ENCODE measurements at places on chromosomes 6 and 20.
A peak's percentile ranks its signal among the peaks of the same experiment; 100 is the strongest.

DNA sequence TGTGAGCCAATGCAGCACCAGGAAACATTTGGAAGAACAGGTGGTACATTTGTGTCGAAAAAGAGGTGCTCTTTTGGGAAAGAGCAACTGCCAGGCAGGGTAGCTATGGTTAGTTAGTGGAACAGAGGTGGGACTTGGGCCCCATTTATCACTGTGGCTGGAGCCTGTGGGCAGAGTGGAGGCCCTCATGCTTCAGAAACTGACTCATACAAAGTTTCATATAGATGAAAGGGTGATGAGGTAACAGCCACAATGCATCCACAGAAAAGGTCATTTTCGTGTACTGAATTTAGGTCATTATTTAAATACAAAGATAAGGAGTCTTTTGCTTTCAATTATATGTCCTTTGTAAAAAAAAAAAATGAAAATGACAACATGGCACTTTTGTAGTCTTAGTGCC lies 76.4 kb upstream of the HS3ST5 start:
- H3K27me3 ChIP-seq = no peaks in the 10 kb centered on the region
- no peak overlapping the region for H3K27ac ChIP-seq
- H3K4me1 ChIP-seq = no peaks in the 10 kb centered on the region
- DNase-seq = no peak
- H3K4me3 ChIP-seq = no peak overlapping the region

- no peak overlapping the region for H3K27ac ChIP-seq
- DNase-seq = no peak
- H3K4me1 ChIP-seq = no peaks in the 10 kb centered on the region
- no peak overlapping the region for H3K4me3 ChIP-seq
- no peaks in the 10 kb centered on the region for H3K27me3 ChIP-seq
These were observed 353.2 kb downstream of the SAMD5 start for GRCh38 chr6:147861696-147862095.

GRCh38 chr6:133761706-133762105 lies 127.2 kb upstream of the TCF21 start:
- no peaks in the 10 kb centered on the region for H3K36me3 ChIP-seq
- H3K4me3 ChIP-seq = no peak overlapping the region
- no peaks in the 10 kb centered on the region for H3K27me3 ChIP-seq
- no peaks in the 10 kb centered on the region for H3K4me1 ChIP-seq
- no peak overlapping the region for H3K27ac ChIP-seq

DNA sequence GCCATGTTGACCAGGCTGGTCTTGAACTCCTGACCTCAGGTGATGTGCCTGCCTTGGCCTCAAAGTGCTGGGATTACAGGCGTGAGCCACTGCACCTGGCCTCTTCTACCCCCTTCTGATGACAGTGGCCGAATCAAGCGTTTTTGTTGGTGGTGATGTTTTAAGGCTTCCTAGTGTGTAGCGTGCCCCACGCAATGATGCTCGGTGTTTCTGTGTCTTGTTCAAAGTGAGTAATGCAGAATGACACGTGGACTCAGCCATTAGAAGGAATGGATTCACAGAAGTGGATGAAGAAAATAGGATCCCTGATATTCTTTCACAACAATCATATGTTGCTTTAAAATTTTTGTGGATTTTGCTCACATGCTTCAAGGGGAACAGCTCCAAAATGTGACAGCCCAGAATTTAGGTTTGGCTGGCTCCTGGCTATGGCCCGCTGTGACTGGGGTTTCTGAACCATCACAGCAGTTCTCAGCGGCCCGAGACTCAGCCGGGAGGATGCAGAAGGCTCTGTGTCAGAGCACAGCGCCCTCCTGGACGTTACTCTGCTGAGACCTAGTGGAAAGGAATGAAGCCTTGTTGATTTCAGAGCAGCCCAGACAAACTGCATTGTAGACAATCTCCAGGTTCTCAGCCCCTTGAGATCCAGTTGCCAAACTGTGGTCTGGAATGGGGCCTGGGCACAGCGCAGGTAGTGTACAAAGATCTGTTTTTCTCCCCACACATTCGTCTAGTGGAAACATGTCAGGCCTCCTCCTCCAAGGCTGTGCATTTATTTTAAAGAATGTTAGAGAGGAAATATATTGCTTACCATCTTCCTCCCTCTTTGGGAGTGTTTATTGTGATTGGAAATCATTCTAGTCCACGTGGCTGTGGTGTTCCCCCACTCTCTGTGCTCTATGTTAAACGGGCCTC lies 57.6 kb upstream of the TIAM2 start:
- H3K4me3 ChIP-seq = no peak overlapping the region
- no peaks in the 10 kb centered on the region for H3K27me3 ChIP-seq
- no peaks in the 10 kb centered on the region for H3K36me3 ChIP-seq
- no peak for DNase-seq

GRCh38 chr20:17653835-17654648 lies 28.0 kb downstream of the RRBP1 start:
- H3K4me1 ChIP-seq = no peaks in the 10 kb centered on the region
- no peaks in the 10 kb centered on the region for H3K36me3 ChIP-seq
- no peak overlapping the region for H3K27ac ChIP-seq
- no peaks in the 10 kb centered on the region for H3K27me3 ChIP-seq
- H3K4me3 ChIP-seq = no peak overlapping the region
- no peak for DNase-seq

GRCh38 chr6:3266170-3266569 lies 7.4 kb downstream of the PSMG4 start:
- no peaks in the 10 kb centered on the region for H3K27me3 ChIP-seq
- no peak overlapping the region for H3K4me3 ChIP-seq
- DNase-seq = no peak
- no peak overlapping the region for H3K27ac ChIP-seq
- H3K36me3 ChIP-seq = peaks cover 9% of the 10 kb centered on the region

DNA sequence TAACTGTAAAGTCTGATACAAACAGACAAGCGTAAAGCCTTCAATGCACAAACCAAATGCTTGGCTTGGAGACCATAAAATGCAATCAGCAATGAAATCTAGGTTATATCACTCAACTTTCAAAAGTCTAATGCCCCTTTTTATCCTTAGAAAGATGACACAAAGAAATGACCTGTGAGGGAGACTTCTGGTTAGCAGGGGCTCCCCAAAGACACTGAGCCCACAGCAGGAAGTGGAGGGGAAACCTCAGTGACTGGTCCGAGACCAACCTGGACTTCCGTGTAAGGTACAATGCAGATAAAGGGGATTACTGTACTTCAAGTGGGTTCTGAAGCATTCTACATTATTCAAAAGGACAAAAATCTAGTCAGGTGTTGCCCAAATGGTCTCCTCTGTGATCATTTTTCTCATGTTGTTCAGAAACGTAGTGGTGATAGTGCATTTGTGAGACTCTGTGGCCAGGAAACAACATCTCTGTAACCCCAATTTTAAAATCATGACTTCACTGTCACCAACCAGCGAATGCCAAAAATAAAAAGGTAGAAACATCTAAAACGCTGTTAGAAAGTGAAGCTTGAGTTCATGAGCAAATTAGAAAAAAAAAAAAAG lies 88.2 kb downstream of the HIVEP2 start:
- H3K36me3 ChIP-seq = no peaks in the 10 kb centered on the region
- H3K4me3 ChIP-seq = no peak overlapping the region
- no peaks in the 10 kb centered on the region for H3K27me3 ChIP-seq
- DNase-seq = no peak

- H3K27me3 ChIP-seq = no peaks in the 10 kb centered on the region
- no peak overlapping the region for H3K4me3 ChIP-seq
- H3K4me1 ChIP-seq = no peaks in the 10 kb centered on the region
- H3K36me3 ChIP-seq = no peaks in the 10 kb centered on the region
- H3K27ac ChIP-seq = no peak overlapping the region
- DNase-seq = no peak
These were observed 54.0 kb downstream of the RFPL4B start for GRCh38 chr6:112401083-112401482.

- H3K27me3 ChIP-seq = no peaks in the 10 kb centered on the region
- peak overlapping the region; percentile 70 for H3K27ac ChIP-seq
- H3K4me1 ChIP-seq = peaks cover 59% of the 10 kb centered on the region
- peak overlapping the region; percentile 22 for H3K4me3 ChIP-seq
- H3K36me3 ChIP-seq = no peaks in the 10 kb centered on the region
- DNase-seq = peak; percentile 59
These were observed 67.8 kb upstream of the SMIM29 start for GRCh38 chr6:34316431-34317171.

DNA sequence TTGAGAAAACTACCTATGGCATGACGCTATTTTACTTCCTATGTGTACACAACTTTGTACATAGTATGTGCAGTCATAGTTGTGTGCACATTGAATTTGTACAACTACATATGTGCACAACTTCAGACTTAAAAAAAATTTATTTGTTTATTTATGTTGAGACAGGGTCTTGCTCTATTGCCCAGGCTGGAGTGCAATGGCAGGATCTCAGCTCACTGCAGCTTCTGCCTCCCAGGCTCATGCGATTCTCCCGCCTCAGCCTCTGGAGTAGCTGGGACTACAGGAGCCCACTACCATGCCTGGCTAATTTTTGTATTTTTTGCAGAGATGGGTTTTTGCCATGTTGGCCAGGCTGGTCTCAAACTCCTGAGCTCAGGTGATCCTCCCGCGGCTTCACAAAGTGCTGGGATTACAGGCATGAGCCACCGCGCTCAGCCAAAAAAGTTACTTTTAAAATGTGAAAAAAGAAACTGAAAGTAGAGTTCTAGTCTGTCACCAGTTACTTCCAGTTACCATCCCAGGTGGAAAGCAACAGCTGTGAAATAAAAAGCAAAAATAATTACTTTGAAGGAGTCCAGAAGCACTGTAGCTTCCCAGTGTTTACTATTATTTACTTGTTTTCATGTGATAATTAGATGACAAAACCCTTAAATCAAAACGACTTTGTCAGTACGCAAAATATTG lies 1.7 kb upstream of the ZKSCAN8 start:
- H3K4me1 ChIP-seq = peaks cover 40% of the 10 kb centered on the region
- peaks cover 18% of the 10 kb centered on the region for H3K36me3 ChIP-seq
- no peaks in the 10 kb centered on the region for H3K27me3 ChIP-seq
- no peak for DNase-seq

DNA sequence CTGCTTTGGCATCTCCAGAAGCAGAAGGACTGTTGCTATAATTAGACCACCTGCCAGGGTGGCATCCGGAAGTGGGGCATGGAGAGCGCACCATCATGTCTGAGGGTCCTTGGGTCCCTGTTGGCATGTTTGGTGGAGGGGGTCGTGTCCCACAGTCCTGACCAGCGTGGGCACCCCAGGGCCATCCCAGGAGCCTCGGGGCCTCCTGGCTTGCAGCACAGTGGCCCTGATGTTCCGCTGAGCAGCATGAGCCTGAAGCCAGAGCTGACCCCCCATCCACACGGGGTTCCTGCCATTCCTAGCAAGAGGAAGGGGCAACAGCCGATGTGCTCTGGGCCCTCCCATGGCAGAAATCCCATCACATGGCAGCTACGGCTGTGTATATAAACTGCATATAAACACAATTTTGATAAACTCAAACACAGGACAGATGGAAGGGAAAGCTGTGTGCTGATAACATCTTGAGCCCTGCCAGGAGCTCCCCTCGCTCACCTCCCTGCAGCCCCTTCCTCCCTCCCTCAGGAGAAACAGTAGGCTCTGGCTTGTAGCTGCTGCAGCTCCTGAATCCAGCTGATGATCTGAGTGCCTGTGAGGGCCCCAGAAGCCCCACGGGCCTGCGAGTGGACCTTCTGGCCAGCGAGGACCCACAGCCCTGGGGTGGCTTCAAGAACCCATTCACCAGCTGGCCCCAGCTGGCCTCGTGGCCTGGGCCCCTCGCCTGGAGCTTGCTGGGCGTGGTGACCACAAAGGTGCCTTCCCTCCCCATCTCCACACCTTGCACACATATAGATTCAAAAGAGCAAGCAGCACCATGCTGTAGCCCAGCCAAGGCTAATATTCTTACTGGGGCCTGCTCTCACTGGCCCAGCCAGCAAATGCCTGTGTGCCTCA lies 321.6 kb downstream of the CDH4 start:
- no peaks in the 10 kb centered on the region for H3K36me3 ChIP-seq
- H3K27me3 ChIP-seq = no peaks in the 10 kb centered on the region
- no peak for DNase-seq
- no peaks in the 10 kb centered on the region for H3K4me1 ChIP-seq
- no peak overlapping the region for H3K27ac ChIP-seq
- H3K4me3 ChIP-seq = no peak overlapping the region

- no peaks in the 10 kb centered on the region for H3K36me3 ChIP-seq
- H3K27ac ChIP-seq = peak overlapping the region; percentile 11
- H3K4me1 ChIP-seq = peaks cover 69% of the 10 kb centered on the region
- H3K27me3 ChIP-seq = no peaks in the 10 kb centered on the region
- no peak for DNase-seq
These were observed 32.8 kb downstream of the RAMACL start for GRCh38 chr6:166553563-166554271.

- peaks cover 9% of the 10 kb centered on the region for H3K4me1 ChIP-seq
- no peak overlapping the region for H3K4me3 ChIP-seq
- no peak overlapping the region for H3K27ac ChIP-seq
- DNase-seq = no peak
- no peaks in the 10 kb centered on the region for H3K27me3 ChIP-seq
These were observed 122.5 kb downstream of the CARMIL1 start for GRCh38 chr6:25401711-25402110.

DNA sequence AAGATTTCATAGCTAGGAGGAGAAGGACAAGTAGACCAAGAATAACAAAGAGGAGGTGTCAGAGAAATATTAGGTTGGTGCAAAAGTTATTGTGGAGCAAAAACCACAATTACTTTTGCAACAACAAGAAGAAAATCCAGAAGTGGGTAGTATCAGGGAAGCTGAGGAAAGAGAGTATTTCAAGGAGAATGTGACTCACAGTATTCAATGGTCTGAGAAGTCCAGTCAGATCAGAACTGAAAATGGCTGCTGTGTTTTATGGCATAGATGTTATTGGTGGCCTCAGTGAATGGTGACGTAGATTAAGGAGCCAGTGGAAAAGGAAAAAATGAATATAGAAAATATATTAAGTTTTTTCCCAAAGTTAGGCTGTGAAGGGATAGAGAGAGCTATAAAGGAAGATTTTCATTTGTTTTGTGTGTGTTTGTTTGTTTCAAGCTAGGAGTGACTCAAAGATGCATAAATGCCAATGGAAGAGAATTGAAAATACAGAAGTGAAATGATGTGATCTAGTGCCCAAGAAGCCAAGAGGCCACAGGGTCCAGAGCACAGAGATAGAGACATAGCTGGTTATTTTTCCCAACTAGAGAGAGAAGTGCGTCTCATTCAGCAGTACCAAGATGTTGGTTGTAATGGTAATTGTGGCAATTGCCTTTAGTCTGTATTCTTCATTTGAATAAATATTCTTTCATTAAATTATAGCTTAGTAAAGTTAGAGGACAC lies 112.8 kb downstream of the ADTRP start:
- no peak overlapping the region for H3K4me3 ChIP-seq
- H3K27me3 ChIP-seq = no peaks in the 10 kb centered on the region
- no peaks in the 10 kb centered on the region for H3K36me3 ChIP-seq
- DNase-seq = no peak

GRCh38 chr6:35776364-35777215 lies at the start of gene CLPSL2:
CLPSL2 (plus strand) TSS chr6:35776598; CDS start chr6:35776619, 21 bp downstream.
- H3K4me3 ChIP-seq = no peak within 1 kb of the TSS
- no peaks in the 10 kb centered on the region for H3K27me3 ChIP-seq
- no peak within 1 kb of the TSS for H3K27ac ChIP-seq
- no peaks in the 10 kb centered on the region for H3K4me1 ChIP-seq
- no peak for DNase-seq
- H3K36me3 ChIP-seq = no peaks in the 10 kb centered on the region
